ENCODE measurements at places on chromosomes 5 and 9. TPM values are rescaled to one million over a fixed set of nuclear protein-coding genes. Genes with fewer than 3 reads are reported as not detected.

DNA sequence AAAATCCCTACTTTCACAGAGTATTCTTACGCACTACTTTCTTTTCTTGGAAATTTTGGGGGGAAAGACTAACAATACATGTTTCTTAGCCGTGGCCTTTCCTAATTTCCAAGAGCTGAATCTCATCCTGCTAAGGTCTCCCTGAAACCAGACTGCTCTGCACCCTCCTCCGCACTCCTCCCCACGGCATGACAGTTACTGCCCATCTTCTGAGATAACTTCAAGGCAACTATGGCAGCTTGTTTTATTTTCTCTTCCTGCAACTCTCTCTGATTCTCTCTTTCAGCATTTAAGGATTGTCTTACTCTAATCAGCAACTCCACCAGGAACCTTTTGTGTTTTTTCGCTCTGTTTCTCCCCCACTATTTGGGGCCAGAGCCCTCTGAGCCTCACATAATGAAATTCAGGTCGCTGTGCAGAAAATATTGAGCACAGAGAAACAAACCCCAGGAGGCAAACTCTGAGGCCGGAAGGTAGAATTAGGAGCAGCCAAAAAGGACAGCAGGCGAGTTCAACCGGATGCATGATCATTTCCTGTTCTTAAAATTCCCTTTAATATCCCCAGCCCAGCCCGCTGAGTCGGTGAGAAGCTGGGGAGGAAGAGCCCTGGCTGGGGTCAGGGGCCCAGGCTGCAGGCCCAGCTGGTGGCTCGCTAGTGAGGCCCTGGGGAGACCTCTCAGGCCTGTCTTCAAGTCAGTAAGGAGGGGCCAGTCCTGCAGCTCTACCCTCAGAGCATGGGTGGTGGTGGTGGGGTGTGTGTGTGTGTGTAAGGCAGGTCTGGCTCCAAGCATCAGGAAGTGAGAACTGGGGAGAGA is 213.6 kb upstream of the S1PR3 start:
- no peaks in the 10 kb centered on the region for H3K36me3 ChIP-seq
- no peaks in the 10 kb centered on the region for H3K27me3 ChIP-seq
- no peak overlapping the region for H3K4me3 ChIP-seq
- H3K27ac ChIP-seq = no peak overlapping the region
- H3K4me1 ChIP-seq = no peaks in the 10 kb centered on the region

DNA sequence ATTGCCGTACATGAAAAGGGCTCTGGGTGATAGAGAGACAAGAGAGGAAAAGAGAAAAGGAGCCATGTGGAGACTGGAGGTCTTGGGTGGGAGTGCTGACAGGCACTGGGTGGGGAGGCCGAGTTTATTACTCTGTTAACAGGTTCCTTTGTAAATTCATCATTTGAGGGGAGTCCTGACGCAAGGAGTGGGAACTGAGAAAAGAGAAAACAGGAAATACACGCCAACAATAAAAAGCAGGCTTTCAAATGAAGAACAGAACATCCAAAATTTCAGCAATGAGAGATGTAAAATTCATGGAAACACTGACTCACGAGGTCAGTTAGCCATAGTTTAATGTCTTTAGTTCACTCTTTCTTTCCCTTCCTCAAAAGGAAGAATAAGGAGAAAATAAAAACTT is 342.8 kb downstream of the TMEM167A start:
- no peak overlapping the region for H3K4me3 ChIP-seq
- H3K27ac ChIP-seq = no peak overlapping the region
- no peaks in the 10 kb centered on the region for H3K27me3 ChIP-seq
- DNase-seq = no peak

DNA sequence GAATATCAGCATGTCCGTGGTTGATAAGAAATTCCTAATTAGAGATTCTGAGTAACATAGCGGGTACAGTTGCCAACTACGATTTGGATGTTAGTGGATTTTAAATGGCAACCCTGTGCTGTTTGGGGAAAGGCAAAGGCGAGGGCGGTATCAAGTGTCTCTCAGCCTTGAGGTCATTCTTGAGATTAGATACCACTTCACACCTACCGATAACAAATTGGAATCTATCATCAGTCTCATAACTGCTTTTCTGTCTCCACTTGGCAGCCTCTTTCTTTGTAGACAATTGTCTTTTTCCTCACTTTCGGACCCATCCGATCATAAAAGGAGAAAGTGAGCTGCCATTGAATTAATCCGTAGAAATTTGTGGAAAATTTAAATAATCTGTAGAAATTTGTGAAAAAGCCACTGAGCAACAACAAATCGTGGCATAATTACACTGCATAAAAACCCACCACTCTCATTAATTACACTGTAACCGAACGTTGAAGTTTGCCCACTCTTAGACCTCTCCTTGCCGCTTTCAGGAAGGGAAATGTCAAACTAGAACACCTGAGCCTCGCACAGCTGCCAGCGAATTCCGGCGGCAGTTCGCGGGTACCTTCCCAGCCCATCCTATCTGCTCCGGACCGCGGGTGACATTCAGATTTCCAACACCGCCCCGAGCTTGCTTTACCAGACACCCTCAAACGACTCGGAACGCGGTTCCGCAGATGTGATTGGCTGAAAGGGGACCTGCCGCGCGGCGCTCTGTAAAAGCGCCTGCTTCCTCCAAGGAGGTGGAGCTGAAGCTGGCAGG is 849 bp upstream of the RGMB start:
- peak; percentile 85 for DNase-seq
- peaks cover 35% of the 10 kb centered on the region for H3K4me1 ChIP-seq
- H3K36me3 ChIP-seq = no peaks in the 10 kb centered on the region
- H3K4me3 ChIP-seq = peak overlapping the region; percentile 92
- H3K27me3 ChIP-seq = no peaks in the 10 kb centered on the region

- peaks cover 50% of the 10 kb centered on the region for H3K36me3 ChIP-seq
- no peak for DNase-seq
- H3K4me1 ChIP-seq = no peaks in the 10 kb centered on the region
- no peak overlapping the region for H3K27ac ChIP-seq
- no peak overlapping the region for H3K4me3 ChIP-seq
Measured at GRCh38 chr5:62369039-62369438, 34.7 kb downstream of the DIMT1 start.

DNA sequence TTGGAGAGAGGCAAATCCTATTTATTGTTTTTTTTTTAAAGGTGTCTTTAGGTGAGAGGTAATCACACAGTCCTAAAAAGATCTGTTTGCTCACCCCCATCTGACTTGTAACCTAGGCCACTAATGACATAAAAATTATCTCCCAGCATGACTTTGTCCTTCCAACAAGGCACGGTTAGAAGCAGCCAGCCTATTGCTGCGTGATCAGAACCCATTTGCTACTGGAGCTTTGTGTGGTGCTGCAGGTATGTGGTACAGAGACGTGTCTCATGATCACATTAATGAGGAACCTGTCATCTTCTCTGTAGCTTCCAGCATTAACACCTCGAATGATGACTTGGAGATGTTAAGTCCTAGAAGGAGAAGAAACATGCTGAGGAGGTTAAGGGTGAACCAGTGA is 555.8 kb upstream of the TLE4 start:
- no peak for DNase-seq
- H3K27ac ChIP-seq = no peak overlapping the region
- H3K4me1 ChIP-seq = no peaks in the 10 kb centered on the region
- no peaks in the 10 kb centered on the region for H3K27me3 ChIP-seq

PLEKHG4B gene
- not detected for total RNA-seq

EGFLAM gene
- total RNA-seq = 51.0 TPM

GRCh38 chr9:87944096-87944495 is 26.3 kb downstream of the SPATA31C1 start:
- no peaks in the 10 kb centered on the region for H3K36me3 ChIP-seq
- no peak for DNase-seq
- no peaks in the 10 kb centered on the region for H3K4me1 ChIP-seq
- H3K27ac ChIP-seq = no peak overlapping the region
- H3K27me3 ChIP-seq = no peaks in the 10 kb centered on the region

GRCh38 chr5:167998148-167998767 is 293.2 kb upstream of the WWC1 start:
- H3K4me3 ChIP-seq = no peak overlapping the region
- no peak overlapping the region for H3K27ac ChIP-seq
- no peaks in the 10 kb centered on the region for H3K36me3 ChIP-seq
- H3K27me3 ChIP-seq = no peaks in the 10 kb centered on the region
- no peaks in the 10 kb centered on the region for H3K4me1 ChIP-seq
- DNase-seq = no peak

OR1N2 gene
- total RNA-seq = not detected

- no peak overlapping the region for H3K27ac ChIP-seq
- H3K4me1 ChIP-seq = peaks cover 45% of the 10 kb centered on the region
- H3K36me3 ChIP-seq = no peaks in the 10 kb centered on the region
- DNase-seq = no peak
- H3K4me3 ChIP-seq = peak overlapping the region; percentile 83
Measured at GRCh38 chr5:52804981-52805380, 17.3 kb downstream of the ITGA1 start.

DNA sequence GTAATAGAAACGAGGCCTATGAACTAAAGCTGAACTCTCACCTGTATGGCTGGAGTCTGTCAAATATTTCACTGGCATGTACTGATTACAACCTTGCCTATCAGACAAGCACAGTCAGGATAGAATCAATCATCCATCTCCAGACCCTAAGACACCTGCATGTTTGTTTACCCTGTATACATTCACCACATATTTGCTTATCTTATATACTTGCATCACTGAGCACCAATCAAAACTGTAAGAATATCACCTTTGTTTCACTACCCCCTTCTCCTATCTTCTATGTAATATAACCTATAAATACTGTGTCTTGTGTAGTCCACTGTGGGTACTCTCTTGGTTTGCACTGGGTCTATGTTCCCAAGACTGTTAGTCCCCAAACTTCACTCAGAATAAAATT is 1085.7 kb downstream of the TAF11L14 start:
- H3K27me3 ChIP-seq = no peaks in the 10 kb centered on the region
- no peak overlapping the region for H3K4me3 ChIP-seq
- H3K36me3 ChIP-seq = no peaks in the 10 kb centered on the region
- DNase-seq = no peak
- H3K4me1 ChIP-seq = no peaks in the 10 kb centered on the region
- no peak overlapping the region for H3K27ac ChIP-seq

PCDH12 gene
- total RNA-seq = 2.7 TPM

BAAT gene
- total RNA-seq = 0.71 TPM

MEIKIN gene
- total RNA-seq = not detected

DNA sequence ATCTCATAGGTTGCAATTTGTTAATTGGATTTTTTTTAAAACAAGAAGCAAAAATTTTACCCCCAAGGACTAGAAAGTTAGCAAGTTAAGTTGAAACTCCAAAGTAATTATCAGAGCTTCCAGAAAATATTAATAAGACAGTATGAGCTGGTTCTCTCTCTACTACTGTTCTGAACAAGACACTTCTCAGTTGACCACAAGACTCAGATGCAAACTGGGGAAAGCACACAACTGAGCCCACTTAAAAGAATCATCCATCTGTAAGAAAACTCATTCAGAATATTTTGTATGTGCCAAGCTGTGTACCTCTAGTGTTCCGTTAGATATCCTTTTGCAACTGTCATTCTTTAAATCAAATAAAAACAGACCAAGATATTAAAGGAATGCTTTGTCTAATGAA is 60.0 kb downstream of the MAP1B start:
- H3K4me3 ChIP-seq = no peak overlapping the region
- no peak overlapping the region for H3K27ac ChIP-seq
- no peaks in the 10 kb centered on the region for H3K4me1 ChIP-seq
- DNase-seq = no peak

SPATA31E1 gene
- not detected for total RNA-seq

NME5 gene
- 1.2 TPM for total RNA-seq

- H3K4me3 ChIP-seq = no peak overlapping the region
- H3K36me3 ChIP-seq = no peaks in the 10 kb centered on the region
- H3K4me1 ChIP-seq = no peaks in the 10 kb centered on the region
- H3K27me3 ChIP-seq = no peaks in the 10 kb centered on the region
- no peak overlapping the region for H3K27ac ChIP-seq
Measured at GRCh38 chr5:109961751-109962150, 272.0 kb downstream of the MAN2A1 start.

SLC36A2 gene
- 37.4 TPM for total RNA-seq

DNA sequence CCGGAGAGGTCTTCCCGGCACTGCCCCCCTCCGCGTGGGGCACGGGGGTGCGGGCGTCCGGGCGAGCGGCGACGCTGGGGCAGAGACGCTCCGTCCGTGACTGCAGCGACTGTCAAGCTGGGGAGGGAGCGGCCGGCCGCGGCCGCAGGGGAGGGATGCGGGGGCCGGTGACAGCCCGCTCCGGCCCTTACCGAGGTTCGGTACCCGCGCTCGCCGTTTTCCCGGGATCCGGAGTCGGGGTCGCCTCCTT is 400 bp downstream of the KDM4C start:
- H3K27ac ChIP-seq = peak overlapping the region; percentile 100
- peaks cover 18% of the 10 kb centered on the region for H3K4me1 ChIP-seq
- peak overlapping the region; percentile 98 for H3K4me3 ChIP-seq
- no peaks in the 10 kb centered on the region for H3K36me3 ChIP-seq
- DNase-seq = peak; percentile 75

DNA sequence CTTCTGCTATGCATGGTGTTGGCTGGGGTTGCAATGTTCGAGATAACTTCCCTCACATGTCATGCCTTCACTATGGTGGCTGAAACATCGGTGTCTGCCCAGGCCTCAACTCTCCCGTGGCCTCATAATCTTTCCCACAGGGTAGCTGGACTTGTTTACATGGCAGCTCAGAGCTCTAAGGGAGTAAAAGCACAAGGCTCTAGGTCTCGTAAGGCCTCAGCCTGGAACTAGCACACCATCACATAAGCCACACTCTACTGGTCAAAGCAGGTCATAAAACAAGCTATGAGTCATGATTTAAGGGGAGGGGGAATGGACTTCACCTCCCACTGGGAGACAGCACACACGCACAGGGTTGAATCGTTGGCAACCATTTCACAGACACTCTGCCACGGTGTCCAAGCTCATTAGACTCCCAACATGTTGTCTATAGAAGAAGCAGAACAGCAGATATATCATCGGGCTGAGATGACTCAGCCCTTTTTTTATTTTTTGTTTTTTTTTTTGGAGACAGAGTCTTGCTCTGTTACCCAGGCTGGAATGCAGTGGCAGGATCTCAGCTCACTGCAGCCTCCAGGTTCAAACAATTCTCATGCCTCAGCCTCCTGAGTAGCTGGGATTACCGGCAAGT is 66.8 kb upstream of the IL17B start:
- peak overlapping the region; percentile 59 for H3K27ac ChIP-seq
- peaks cover 45% of the 10 kb centered on the region for H3K4me1 ChIP-seq
- no peaks in the 10 kb centered on the region for H3K36me3 ChIP-seq
- H3K4me3 ChIP-seq = no peak overlapping the region
- no peak for DNase-seq

RLN1 gene
- total RNA-seq = not detected

- no peak for DNase-seq
- peaks cover 26% of the 10 kb centered on the region for H3K4me1 ChIP-seq
- no peak overlapping the region for H3K27ac ChIP-seq
- H3K4me3 ChIP-seq = no peak overlapping the region
- H3K27me3 ChIP-seq = no peaks in the 10 kb centered on the region
Measured at GRCh38 chr5:38110130-38110529, 148.2 kb upstream of the EGFLAM start.

GRCh38 chr5:74974451-74975091 is 77.8 kb downstream of the GCNT4 start:
- DNase-seq = no peak
- no peaks in the 10 kb centered on the region for H3K4me1 ChIP-seq
- H3K27ac ChIP-seq = no peak overlapping the region
- H3K4me3 ChIP-seq = no peak overlapping the region
- H3K36me3 ChIP-seq = no peaks in the 10 kb centered on the region
